Effector memory CD4-positive, alpha-beta T cell (primary cell): ENCODE measurements at places on chromosomes 4 and X.

DNA sequence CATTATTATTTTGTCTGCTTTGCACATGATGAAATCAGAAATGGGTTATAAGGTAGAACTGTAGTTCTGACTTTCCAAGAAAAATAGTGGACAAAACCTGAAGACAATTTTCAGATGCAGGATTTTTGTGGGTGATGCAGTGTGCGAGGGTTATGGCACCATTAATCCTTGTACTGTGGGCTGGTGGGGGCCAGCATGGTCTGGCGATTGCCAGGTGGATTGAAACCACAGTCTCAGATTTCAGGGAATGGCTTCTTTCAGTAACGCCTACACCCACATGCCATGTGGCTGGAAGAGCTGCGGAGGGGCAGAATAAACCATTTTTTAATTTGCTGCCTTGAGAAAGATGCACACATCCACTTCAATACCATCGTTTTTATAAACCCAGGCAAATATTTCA lies 150.5 kb downstream of the ARSF start:
- DNase-seq: no peak

DNA sequence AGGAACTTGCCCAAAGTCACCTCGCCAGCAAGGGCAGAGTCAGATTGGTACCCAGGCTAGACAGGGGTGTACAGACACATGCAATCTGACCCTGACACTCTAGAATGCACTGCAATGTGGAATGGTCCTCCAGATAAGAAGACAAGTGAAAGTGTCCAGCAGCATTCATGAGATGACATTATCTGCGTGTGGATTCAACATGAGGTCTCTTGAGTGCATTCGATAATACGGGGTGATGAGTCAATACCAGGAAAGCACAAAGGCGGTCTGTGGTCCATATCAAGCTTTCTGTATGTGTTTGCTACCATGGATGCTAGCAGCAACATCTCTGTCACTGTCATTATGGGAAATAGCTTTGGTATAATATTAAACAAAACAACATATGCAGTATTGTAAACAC lies 6.8 kb upstream of the XAGE3 start:
- DNase-seq: no peak

DNA sequence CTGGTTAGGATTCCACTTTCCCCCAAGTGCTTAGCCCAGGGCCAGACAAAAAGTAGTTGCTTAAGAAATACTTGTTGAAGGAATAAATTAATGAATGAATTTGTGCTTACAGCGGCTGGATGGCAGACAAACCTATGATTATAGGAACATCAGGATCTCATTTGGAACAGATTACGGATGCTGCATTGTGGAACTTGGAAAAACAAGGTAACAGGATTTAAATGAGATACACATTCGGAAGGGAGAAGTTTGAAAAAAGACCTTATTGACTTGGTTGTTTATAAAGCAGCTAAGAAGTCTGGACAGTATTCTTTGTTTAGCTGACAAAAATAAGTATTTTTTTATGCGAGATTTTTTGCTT lies 572 bp downstream of the EXOSC9 start:
- DNase-seq: no peak

- no peak for DNase-seq
These were observed 149.9 kb downstream of the CHIC2 start for GRCh38 chr4:53914313-53915016.

- no peak for DNase-seq
These were observed 14.2 kb upstream of the MID1 start for GRCh38 chrX:10634392-10635161.

DNA sequence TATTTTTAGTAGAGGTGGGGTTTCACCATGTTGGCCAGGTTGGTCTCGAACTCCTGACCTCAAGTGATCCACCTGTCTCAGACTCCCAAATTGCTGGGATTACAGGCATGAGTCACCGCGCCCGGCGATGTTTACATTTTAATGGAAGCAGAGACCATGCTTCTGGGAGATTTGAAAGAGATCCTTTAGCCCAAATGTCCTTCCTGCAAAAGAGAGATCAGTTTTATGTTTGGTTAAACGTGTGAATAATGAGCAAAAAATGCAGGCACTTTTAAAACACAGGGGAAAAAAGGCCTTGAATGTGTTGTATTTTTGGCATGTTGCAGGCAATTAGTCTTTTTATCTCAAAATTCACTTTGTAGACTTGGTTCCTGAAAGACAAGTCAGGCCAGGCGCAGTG lies 95.8 kb upstream of the ELOVL6 start:
- DNase-seq: no peak

DNA sequence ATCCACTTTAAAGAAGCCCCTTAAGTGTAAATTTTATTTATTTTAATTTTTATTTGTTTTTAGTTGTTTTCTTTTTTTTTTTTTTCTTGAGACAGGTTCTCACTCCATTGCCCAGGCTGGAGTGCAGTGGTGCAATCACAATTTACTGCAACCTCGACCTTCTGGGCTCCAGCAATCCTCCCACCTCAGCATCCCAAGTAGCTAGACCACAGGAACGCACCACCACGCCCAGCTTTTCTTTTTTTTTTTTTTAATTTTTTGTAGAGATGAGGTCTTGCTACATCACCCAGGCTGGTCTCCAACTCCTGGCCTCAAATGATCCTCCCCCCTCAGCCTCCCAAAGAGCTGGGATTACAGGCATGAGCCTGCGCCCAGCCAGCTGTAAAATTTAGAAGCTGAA lies 6.0 kb downstream of the SAT1 start:
- no peak for DNase-seq
